ENCODE measurements at places on chromosomes 7 and 10.

GRCh38 chr10:114634609-114634979 is 23.5 kb downstream of the ABLIM1 start:
- DNase-seq, result no peak

- no peak for DNase-seq
These were observed 449.9 kb downstream of the PTPRN2 start for GRCh38 chr7:158137516-158138328.

DNA sequence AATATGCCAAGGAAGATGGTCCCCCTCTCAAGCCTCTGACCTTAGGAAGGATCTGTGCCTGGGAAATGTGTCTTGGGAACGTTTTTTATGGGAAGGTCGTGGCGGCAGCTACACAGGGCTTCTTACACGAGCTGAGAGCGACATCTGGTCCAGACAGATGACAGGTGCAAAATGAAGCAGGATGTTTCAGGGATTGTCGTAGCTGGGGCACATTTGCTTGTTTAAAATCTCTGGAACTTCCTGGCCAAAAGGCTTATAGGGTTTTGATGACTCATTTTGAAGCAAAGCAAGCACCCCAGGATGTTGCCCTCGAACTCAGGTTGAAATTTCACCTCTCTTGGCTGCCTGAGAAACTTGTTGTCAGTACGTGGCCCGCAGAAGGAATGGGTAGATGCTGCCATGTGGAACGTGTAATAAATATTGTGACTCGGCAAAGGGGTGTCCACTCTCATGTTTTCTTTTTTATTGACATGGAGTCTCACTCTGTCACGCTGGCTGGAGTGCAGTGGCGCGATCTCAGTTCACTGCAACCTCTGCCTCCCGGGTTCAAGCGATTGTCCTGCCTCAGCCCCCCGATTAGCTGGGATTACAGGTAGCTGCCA is 117.5 kb downstream of the CAMK1D start:
- DNase-seq, result no peak

- no peak for DNase-seq
These were observed 5.6 kb downstream of the PTN start for GRCh38 chr7:137337902-137338301.

GRCh38 chr10:51204066-51204465 is 129.8 kb downstream of the PRKG1 start:
- no peak for DNase-seq

DNA sequence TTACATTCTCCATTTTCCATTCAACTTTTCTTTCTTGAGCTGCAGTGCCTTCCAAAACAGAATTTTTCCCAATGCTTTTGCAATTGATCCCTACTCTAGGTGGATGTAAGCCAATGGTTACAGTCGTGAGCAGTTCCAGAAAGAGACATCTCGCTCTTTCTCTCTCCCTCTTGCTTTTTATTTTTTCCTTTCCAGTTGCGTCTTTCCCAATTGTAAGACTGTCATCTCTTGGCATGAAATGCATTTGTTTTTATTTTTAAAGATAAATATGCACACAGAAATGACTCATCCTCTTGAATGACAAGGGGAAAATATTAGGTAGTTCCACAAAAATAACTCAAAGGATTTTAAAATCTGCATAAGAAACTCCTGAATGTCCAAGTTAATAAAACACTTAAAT is 25.1 kb downstream of the GLI3 start:
- DNase-seq, result no peak

GRCh38 chr10:50517626-50518025 is 106.1 kb downstream of the SGMS1 start:
- DNase-seq, result no peak
